ENCODE measurements at places on chromosomes 16 and 17.

DNA sequence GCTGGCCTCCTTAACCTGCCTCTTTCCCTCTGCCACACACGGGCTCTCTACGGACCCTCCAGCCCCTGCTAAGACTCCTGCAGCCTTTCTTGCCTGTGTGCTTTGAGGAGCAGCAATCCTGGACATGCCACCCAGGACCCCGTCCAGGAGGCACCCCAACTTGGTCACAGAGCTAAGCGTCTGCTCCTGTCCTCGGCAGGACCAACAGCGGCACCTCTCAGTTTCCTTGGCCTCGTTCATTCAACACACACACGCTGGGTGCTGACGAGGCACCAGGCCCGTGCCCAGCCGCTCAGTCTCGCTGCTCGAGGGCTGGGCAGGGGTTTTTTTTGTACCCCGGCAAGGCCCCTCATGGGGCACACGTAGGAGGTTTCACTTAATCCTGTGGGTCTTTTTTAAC is 15.2 kb downstream of the RPH3AL start:
- no peak for DNase-seq

GRCh38 chr16:17784073-17784472 is 313.3 kb upstream of the XYLT1 start:
- no peak for DNase-seq

- DNase-seq, result no peak
Measured at GRCh38 chr16:2701272-2701671, 18.8 kb downstream of the PRSS27 start.

- no peak for DNase-seq
Measured at GRCh38 chr17:6753006-6753445, 2.8 kb upstream of the XAF1 start.

GRCh38 chr16:87790292-87791100 is 24.7 kb upstream of the KLHDC4 start:
- no peak for DNase-seq

DNA sequence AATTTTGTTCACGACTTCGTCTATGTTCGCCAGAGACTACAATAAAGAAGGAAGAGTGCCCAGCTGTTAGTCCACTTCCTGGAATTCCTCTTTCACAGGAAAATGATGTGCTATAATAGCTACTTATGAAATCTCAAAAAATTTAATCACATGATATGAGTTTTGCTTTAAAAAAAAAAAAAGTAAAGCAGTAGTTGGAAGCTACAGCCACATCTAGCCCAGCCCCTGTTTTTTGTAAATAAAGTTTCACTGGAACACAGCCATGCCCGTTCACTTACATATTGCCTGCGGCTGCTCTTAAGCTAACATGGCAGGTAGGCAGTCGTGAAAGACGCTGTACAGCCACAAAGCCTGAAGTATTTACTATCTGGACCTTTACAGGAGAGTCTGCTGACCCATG is 15.3 kb downstream of the VPS53 start:
- no peak for DNase-seq

DNA sequence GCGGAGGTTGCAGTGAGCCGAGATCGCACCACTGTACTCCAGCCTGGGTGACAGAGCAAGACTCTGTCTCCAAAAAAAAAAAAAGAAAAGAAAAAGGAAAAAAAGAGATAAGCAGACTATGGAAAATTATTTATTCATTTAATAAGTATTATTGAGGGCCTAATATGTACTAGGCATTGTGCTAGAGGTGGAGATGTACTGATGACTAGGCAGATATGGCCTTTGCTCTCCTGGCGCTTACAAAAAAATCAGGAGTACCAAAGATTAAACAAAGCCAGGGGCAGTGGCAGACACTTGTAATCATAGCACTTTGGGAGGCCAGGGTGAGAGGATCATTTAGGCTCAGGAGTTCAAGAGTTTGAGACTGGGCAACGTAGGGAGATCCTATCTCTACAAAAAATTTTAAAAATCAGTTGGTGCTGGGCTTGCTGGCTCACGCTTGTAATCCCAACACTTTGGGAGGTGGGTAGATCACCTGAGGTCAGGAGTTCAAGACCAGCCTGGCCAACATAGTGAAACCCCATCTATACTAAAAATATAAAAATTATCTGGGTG is 10.4 kb upstream of the TNRC6A start:
- no peak for DNase-seq

DNA sequence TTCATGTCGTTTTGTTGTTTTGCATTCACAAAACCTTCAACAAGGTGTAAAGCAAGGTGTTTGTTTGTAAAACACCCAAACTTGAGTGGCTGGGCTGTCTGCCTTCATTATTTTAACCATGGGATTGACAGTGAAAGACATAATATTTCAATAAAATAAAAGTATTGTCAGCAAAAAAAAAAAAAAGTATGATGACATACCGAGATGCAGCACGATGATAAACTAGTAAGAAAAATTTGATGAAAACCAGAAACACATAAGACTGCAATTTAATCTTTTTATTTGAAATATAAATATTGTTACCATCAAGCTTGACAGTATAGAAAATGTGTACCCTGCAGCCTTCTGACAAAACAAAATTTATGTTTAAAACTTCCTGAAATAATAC is 419.3 kb upstream of the DYNLRB2 start:
- no peak for DNase-seq

- DNase-seq, result no peak
Measured at GRCh38 chr16:56866955-56867830, 2.2 kb downstream of the SLC12A3 start.

DNA sequence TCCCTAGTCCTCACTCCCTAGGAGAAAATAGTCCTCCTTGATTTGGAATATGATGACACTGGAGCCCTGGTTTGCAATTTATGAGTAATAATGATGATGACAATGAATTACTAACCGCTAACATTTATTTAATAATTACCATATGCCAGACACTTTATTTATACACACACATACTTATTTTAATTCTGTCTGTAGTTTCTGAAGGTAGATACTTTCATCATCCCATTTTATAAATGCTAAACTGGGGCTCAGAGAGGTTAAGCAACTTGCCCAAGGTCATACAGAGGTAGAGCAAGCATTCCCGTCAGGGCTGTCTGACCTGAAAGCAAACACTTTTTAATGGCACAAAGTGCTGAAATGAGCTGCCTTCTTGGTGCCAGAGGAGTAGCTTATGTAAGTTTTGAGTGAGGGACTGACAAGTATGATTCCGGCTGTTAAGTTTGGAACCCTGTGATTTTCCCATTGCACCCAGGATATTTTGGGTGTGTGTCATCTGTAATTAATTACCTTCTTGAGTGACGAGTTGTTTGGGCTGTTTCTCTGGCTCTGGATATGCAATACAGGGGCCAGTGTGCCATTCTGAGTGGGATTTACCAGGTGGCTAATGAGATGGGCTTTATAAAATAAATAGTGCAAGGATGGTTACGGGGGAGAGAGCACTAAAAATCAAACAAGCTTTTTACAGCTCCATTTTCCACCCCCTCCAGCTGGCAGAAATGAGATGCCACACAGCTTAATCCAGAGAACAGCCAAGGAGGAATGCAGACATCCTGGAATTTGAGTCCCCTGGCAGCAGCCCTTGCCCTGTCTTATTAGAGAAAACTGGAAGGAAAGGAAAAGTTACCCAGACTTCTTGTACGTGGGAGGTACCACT is 211.8 kb downstream of the SNX29 start:
- no peak for DNase-seq

DNA sequence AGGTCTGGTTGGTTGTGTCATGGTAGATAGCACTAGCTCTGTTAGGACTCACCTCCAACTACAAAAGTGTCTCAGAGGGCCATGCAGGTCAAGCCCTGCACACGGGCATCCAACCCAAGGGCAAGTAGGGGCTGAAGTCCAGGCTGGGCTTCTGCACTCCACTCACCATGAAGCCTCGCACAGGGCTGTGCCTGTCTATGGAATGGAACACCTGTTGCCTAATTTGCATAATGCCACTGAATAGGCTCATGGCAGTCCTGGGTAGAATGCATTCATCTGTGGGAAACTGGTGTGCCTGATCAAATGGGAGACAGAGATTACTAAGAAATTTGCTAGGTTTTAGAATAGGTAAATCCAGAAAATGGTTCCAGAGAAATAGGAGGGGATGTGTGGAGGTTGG is 8.0 kb upstream of the AKAP1 start:
- no peak for DNase-seq

DNA sequence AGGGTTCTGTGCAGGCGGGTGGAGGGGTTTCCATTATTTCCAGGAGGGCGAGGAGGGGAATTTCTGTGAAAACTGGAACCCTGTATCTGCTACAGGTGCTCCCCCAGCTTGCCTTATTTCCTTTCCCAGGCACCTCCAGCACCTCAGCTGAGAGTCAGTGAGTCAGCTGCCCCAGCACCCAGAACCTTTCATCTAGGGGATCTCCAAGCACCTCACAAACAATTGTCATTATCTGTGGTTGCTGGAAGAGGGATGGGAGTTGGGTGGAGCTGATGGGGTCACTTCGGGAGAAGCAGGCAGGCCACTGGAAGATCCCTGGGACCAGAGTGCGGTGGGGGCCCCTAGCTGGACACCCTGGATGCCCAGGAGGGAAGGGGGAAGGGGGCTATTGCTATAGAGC is 10.0 kb upstream of the CLUH start:
- no peak for DNase-seq

DNA sequence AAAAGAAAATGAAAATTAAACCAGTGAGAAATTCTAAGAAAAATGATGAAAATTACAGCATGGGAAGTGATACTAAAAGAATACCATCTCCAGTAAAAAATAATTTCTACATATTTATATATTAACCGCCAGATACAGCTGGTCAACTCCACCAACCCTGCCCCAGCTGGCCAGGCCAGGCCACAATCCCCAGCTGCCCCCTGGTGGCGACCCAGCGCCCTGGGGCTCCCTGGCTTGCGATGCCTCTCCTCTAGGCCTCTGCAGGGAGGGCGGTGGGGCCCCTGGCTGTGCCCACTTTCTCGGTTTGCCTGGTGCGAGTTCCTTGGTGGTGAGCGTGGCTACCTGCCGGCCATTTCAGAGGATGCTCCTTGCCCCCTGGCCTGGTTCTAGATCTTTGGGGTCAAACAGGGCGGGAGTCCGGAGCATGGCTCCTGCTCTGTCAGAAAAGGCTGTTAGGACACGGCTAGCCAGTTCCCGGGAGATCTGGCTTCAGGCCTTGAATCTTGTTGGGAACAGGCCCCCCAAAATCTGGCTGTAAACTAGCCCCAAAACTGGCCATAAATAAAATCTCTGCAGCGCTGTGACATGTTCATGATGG is 14.5 kb downstream of the GLIS2 start:
- peak; percentile 65 for DNase-seq

DNA sequence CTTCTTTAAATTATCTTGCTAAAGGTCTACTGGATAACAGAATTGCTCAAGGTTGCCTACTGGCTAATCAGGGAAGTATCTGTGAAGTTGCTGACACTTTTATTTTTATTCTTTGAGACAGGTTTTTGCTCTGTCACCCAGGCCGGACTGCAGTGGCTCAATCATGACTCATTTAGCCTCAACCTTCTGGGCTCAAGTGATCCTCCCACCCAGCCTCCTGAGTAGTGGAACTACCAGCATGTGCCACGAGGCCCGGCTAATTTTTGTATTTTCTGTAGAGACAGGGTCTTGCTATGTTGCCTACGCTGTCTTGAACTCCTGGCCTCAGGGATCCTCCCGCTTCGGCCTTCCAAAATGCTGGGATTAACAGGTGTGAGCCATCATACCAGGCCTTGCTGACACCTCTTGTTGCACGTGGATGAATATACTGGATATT is 43.1 kb downstream of the GLG1 start:
- DNase-seq, result no peak

- DNase-seq, result no peak
Measured at GRCh38 chr17:29838961-29839360, 91.1 kb downstream of the SSH2 start.

DNA sequence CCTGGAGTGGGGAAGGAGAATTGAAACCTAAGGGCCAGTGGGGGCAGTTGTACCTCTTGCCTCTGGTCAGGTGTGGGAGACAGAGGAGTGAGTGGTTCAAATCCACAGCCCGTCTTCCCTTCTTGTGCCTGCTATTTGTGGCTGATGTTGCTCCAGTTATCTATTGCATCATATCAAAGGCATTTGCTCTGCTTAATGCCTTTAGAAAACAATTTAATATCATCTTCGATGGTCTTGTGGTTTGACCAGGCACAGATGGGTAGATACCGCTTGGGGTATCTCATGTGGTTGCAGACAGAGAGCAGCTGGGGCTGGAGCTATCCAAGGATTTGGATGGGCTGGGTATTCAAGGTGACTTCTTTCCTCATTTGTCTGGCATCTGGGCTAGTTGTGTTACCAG is 376.1 kb upstream of the RBFOX1 start:
- DNase-seq, result no peak

DNA sequence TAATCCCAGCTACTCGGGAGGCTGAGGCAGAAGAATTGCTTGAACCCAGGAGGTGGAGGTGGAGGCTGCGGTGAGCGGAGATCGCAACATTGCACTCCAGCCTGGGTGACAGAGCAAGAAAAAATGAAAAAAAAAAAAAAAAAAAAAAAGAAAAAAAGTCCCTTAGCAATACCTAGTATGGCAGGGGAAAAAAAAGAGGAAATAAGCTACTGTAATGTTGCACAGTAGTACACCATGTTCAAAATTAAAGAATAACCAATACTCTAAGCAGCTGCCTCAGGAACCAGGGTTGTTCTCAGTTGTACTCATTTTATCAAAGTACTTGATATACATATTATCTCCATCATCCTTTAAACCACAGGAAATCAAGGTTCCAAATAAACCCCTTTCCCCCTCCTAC is 17.3 kb upstream of the TXNDC11 start:
- DNase-seq, result no peak

- no peak for DNase-seq
Measured at GRCh38 chr17:58514770-58515157, 326 bp upstream of the MTMR4 start.

DNA sequence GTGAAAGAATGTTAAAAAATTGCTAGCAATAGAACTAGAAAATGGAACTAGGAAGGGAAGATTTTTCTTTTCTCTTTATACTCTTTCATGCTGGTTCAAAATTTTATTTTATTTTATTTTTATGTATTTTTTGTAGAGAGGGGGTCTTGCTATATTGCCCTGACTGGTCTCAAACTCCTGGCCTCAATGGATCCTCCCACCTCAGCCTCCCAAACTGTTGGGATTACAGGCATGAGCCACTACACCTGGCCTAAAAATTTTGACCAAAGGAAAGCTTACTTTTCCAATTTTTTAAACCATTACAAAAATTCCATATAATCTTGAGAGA is 10.0 kb upstream of the TERF2 start:
- DNase-seq, result no peak

Data from T-helper 2 cell (primary cell).